COR-L47 (cell line): ENCODE measurements at places on chromosomes 5 and 9.

- DNase-seq = no peak
These were observed 31.6 kb upstream of the GARNL3 start for GRCh38 chr9:127232833-127233549.

DNA sequence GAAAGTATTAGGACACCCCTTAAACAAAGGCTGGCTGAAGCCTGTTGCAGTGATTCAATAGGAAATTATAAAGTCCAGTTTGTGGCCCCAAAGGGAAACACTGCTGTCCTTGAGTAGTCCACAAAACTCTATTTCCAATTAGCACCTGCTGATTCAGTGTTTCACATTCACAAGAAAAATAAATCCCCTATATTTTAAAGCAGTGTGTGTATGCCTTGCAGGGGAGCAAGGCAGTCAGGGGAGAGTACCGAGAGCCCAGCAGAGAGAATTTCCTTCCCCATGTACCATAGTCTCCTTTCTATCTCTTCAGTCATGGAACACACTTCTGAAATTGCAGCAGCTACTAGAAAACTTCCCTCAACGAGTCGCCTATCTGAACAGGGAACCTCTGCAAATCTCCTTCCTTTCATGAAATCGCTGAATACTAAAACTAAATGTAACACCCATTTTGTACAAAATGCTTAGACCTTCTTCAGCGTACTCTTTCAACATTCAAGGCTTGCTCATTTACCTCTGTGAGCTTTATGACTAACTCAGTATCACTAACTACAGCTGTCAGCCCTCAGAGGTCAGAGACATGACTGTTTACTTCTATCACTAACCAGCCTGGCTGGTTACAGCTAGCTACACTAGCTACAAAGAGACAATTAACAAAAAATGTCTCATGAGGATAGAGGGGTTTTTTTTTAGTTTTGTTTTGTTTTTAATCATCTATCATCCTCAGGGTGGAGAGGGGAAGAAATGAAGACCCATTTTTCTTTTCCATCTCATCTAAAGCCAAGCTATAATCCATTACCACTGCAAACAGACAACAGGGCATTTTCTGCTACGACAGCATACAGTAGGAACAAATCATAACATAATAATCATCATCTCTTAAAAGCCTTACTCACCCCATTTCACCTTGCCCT lies 188.7 kb downstream of the EBF1 start:
- no peak for DNase-seq

- no peak for DNase-seq
These were observed 167.0 kb upstream of the CDKN2B start for GRCh38 chr9:22175972-22176545.

DNA sequence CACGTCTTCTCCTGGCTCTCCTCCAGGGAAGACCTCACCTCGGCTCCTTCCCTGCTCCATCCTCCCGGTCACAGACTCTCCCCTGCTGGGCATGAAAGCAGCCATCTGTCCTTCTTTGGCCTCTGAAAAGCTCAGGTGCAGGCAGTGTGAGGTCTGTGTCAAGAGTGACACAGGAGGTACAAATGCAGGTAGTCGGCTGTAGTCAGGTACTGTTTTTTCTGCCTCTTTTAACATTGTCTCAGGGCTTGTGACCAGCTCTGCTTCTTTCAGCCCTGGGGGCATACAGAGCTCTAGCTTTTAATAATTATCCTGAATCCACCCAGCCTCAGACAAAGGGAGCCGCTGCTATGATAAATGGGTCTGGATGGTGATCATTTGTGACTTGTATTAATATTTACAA lies 46.4 kb downstream of the C5orf15 start:
- peak; percentile 66 for DNase-seq

DNA sequence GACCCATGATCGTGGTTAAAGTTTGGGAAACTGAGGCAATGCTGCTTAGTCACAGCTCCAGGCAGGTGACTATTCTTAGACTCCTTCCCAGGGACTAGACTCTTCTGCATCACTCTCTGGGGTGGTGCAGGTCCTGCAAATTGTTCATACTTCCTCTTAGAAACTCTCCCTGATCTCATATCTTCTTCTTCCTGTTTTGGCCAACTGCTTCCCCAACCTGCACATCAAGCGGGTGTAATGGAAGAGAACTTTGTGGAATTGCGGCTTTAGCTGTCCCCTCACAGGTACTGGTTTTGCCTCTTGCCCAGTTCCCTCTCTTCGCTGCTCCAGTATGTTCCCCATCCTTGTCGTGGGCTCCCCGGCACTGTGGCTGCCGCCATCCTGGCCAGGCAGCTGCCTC lies 111.5 kb upstream of the CTSL start:
- no peak for DNase-seq

- DNase-seq = no peak
These were observed 54.6 kb downstream of the FYB1 start for GRCh38 chr5:39164529-39165402.

DNA sequence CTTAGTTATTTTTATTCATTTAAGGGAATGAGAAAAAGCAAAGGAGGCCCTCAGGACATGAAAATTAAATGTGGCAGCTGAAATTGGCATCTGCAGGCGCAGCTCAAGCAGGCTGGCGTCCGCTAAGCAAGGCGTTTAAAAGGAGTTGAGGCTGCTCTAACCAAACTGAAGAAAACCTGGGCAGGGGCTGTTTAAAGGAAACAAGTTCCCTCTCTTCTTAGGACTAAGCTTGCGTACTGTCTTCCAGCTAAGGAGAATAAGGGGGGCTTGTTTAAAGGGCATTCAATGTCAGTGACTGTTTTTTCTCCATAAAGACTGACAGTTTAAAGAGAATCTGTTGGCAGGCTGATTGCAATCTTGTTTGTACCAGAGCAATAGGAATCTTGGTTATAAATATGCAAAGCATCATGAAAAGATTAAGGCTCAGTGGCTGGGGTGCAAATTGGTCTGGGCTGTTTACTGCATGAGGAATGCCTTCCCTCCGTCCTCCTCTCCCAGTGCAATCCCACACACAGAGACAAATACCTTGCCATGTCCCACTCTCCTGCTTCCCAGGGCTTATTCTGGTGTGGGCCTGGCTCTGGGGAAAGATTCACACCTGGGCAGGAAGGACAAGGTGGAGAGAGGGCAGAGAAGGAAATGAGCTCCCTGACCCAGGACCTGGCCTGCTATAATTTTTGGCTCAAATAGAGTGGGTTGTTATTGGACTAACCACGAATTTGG lies 85.9 kb upstream of the LIFR start:
- DNase-seq = no peak

- DNase-seq = no peak
These were observed 20.9 kb downstream of the RPS23 start for GRCh38 chr5:82257247-82257646.

GRCh38 chr9:129988607-129989361 lies 54.2 kb downstream of the FNBP1 start:
- no peak for DNase-seq

GRCh38 chr9:109534151-109534550 lies 36.0 kb upstream of the PTPN3 start:
- no peak for DNase-seq

DNA sequence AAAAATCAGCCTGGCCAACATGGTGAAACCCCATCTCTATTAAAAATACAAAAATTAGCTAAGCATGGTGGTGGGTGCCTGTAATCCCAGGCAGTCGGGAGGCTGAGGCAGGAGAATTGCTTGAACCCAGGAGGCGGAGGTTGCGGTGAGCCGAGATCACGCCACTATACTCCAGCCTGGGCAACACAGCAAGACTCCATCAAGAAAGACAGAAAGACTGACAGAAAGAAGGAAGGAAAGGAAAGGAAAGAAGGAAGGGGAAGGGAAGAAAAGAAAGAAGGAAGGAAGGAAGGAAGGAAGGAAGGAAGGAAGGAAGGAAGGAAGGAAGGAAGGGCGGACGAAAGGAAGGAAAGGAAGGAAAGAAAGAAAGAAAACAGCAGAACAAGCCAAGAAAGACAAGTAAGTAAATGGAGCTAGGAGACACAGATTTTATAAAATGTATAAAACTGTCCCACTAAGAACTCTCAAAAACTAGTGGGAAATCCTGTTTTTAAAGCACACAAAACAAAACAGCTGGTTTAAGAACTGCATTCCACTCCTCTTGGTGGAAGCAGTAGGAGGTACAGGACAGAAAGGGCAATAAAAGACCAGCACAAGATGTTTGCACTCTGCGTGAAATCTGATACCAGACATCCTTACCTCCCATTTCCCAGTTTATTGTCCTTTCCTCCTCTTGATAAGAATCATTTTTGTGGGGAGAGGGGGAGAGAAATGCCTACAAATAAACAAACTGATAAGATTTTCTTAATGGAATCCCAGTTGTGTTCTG lies 46.7 kb downstream of the MYO10 start:
- no peak for DNase-seq

DNA sequence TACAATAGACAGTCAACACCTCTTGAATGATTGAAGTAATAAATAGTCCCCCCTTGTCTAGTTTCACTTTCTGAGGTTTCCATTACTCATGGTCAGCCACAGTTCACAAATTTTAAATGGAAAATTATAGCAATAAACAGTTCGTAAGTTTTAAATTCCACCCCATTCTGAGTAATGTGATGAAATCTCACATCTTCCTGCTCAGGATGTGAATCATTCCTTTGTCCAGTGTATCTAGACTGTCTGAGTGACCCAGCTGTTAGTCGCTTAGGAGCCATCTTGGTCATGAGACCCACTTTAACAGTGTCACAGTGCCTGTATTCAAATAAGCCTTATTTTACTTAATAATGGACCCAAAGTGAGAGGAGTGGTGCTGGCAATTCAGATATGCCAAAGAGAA lies 311.6 kb upstream of the PRR16 start:
- no peak for DNase-seq

DNA sequence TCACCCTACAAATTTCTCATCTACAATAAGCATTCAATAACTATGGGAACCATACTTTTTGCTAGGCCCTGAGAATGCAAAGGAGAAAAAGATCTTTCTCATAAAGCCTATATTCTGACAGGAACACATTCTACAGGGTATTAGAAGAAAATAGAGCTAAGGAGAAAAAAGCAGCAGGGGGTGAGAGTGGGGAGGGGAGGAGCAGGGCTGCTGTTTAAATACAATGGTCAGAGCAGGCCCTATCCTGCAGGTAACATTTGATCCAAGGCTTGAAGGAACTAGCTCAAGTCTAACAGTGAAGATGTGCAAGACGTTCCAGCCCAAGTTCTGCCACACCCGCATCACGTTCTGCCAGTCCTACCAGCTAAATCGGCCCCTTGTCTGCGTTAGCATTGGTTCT lies 89.7 kb downstream of the ELAVL2 start:
- DNase-seq = no peak

GRCh38 chr9:95283673-95284072 lies 33.8 kb downstream of the FANCC start:
- no peak for DNase-seq

GRCh38 chr9:108869092-108869725 lies 7.1 kb downstream of the ACTL7A start:
- no peak for DNase-seq

GRCh38 chr9:122900791-122901190 lies 4.4 kb downstream of the RC3H2 start:
- DNase-seq = no peak

DNA sequence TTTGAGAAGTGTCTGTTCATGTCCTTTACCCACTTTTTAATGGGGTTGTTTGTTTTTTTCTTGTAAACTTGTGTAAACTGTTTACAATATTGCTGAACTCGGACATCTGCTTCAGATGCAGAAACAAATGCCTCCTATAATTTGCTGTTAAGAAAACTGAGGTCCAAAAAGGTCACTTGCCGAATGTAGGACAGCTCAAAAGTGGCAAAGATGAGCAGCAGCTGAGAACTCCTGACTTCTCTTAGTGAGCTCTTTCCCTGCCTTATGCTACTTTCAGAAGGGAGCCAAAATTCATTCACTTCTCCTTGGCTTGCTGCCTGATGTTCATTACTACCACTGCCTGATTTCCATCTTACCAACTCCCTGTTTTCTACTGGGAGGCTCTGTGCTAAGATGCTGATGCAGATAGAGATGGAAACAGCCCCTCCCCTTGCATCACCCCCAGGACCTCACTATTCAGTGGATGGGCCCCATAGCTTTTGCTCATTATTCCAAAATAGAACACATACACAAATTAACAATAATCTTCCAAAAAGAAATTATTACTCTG lies 60.1 kb downstream of the SEMA6A start:
- no peak for DNase-seq

DNA sequence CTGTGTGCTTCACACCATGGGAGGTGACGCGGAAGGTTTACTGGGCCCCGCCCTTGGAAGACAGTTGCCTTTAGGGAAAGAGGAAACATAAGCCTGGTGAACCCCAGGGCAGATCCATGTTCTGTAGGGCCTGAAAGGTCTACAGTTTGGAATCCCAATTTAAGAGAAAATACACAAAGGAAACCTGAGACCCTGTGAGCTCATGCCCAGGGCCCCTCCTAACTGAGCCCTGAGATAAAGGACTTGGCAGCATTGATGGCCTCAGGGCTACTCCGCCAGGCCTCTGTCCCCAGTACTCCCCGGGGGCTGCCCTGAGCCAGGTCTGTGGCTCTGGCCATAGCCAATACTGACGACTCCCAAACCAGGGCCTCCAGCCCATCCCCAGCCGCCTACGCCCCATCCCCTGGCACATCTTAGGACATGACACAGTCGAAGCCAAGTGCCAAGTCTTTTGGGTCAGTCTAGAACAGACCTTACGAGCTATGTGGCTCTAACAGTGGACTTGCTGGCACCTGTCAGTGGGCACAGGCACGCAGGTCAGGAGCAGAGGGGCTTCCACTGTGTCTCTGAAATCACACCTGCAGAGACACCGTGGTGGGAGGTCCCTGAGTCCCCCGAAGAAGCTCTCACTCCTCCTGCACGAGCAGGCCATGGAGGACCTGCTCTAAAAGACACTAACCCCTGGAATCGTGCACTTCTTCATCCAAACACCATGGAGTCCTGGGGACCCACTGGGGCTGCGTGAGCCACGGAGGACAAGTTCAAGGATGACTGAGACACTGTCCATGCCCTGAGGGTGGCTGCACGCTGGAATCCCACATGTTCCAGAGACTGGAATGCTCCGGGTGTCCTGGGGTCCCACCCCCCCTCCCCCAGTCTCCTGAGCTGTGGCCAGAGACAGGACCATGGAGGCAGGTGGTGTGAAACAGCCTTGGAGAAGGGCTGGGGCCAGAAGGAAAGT lies 40.3 kb upstream of the BARHL1 start:
- DNase-seq = no peak

- no peak for DNase-seq
These were observed 144.1 kb downstream of the ENTREP1 start for GRCh38 chr9:69469136-69469535.

- no peak for DNase-seq
These were observed 71.8 kb upstream of the ADRA1B start for GRCh38 chr5:159844267-159845121.

- DNase-seq = no peak
These were observed 1.2 kb upstream of the ENTREP1 start for GRCh38 chr9:69323861-69324260.

GRCh38 chr5:79135790-79136553 lies 24.4 kb downstream of the BHMT start:
- DNase-seq = no peak

GRCh38 chr9:114906922-114907571 lies 23.3 kb downstream of the TNFSF8 start:
- DNase-seq = peak; percentile 50

DNA sequence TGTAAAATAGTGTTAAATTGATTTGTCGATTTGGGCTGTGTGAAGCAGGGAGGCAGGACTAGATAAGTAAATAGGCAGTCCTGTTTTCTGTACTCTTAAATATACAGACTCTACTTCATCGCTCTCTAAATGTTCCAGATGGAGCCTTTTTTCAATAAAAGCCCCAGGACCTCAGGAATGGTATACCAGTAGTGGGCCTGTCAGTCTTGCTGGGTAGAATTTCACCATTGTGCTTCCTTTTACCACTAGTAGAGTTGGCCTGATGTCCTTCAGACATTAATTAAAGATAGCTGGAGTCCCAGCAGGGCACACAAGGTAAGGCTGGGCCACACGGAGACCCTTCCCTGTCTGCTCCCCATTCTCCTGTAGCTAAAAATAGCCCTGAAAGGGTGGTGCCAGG lies 6.0 kb downstream of the SNX18 start:
- no peak for DNase-seq
